ENCODE measurements at places on chromosomes 12 and 14.

GRCh38 chr14:29649170-29649569, 278.5 kb downstream of the PRKD1 start:
- DNase-seq, result no peak

- no peak for DNase-seq
These were observed 45.6 kb downstream of the DNAH10 start for GRCh38 chr12:123807670-123808069.

- DNase-seq, result no peak
These were observed 5.0 kb downstream of the PAX9 start for GRCh38 chr14:36666416-36667206.

DNA sequence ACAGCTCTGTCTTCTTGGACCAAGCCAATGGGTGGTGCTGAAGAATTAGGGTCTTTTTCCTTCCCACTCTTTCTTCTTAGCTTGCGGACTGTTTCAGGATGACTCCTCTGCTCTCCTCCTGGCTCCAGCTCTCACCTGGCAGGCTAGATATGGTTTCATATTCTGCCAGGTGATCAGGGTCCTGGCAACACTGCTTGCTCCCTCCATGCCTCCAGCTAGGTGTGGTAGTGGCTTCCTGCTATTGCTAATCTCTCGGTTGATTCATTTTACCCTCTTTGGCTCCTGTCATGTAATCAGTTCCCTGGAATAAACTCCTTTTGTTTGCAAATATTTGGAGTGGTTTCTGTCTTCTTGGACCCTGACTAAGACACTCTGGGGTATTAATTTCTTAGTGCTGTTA, 4.3 kb upstream of the GZMH start:
- no peak for DNase-seq

DNA sequence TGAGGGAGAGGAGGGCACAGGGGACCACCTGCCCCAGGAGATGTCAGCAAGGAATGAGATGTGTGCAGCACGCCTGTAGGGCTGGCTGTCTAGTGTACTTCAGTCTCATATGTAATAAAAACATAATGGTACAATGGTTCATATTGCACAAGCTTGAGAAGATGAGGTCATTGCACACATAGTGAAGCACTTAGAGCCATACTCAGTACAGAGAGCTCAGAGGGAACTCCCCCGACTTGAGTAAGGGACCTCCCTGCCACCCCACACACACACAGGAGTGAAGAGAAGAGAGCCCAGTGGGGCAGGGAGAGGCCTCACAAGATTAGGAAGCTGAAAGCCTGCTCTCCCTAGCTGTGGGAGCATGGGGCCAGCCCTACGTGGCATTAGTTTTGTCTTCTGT, 61.5 kb downstream of the SLC6A12 start:
- no peak for DNase-seq

GRCh38 chr12:1741154-1741949, 50.5 kb downstream of the ADIPOR2 start:
- no peak for DNase-seq

DNA sequence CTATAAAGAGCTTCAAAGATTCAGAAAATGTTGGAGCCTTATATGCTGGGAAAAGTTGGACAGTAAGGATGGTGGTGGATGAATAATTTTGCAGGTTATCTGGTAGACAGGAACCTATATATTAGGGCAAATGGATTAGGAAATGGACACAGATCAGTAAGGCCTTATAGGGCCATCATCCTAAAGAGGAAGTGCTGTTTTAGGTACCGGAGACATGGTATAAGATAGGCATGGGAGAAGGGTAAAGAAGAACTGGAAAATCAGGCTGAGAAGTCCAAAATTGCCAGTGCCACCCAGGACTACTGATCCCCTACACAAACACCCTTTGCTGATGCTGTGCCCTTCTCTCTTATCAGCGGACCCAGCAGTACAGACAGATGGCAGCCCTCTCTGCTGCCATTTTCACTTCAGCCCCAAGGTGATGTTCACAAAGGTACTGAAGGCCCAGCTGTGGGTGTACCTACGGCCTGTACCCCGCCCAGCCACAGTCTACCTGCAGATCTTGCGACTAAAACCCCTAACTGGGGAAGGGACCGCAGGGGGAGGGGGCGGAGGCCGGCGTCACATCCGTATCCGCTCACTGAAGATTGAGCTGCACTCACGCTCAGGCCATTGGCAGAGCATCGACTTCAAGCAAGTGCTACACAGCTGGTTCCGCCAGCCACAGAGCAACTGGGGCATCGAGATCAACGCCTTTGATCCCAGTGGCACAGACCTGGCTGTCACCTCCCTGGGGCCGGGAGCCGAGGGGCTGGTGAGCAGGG, 5.5 kb downstream of the GDF11 start:
- DNase-seq, result no peak

GRCh38 chr14:67815573-67816225, 691 bp downstream of the ZFYVE26 start:
- DNase-seq, result no peak

- DNase-seq, result no peak
These were observed 5.0 kb upstream of the SLC25A47 start for GRCh38 chr14:100317912-100318808.

GRCh38 chr12:30988646-30989286, 62.2 kb downstream of the TSPAN11 start:
- no peak for DNase-seq

DNA sequence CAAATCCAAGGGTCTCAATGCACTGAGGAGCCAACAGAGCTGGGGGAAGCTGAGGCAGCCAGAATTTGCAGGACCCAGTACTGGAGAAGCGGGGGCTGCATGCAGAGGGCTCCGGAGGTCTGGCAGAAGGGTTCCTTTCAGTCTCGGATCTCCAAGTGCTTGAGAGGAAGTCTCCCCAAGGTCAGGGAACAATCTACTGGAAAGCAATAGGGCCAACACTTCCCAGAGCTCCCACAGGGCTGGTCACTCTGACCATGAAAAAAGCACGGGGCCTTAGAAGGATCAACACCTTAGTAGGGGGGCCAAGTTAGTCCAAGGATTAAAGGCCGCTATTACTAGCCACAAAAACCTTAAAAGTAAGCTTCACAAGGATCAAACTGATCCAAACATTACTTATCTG, 31.7 kb downstream of the SPPL3 start:
- DNase-seq, result no peak

- peak; percentile 37 for DNase-seq
These were observed 82.6 kb upstream of the PTPRB start for GRCh38 chr12:70719672-70720420.

DNA sequence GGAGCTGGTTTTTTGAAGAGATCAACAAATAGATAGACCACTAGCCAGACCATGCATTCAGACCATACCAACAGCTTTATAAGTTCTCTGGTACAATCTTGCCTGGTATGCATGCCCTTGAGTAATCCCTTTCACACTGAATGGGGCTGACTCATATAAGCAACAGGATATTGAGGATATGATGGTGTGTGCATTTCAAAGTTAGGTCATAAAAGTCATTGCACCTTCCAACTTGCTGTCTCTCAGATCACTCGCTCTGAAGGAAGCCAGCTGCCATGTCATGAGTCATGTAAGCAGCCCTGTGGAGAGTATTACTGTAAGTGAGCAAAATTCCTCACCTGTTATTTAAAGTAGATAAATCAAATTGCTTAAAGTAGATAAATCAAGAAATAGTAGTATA, 45.0 kb upstream of the OR6J1 start:
- no peak for DNase-seq

- no peak for DNase-seq
These were observed 407.6 kb downstream of the LRFN5 start for GRCh38 chr14:42014301-42014700.

GRCh38 chr12:12979731-12980259, 20.3 kb downstream of the HEBP1 start:
- no peak for DNase-seq

GRCh38 chr12:13592063-13592942, 389.1 kb downstream of the GRIN2B start:
- DNase-seq, result no peak

GRCh38 chr12:116502989-116503496, 56.1 kb upstream of the MAP1LC3B2 start:
- no peak for DNase-seq

- DNase-seq, result no peak
These were observed 24.0 kb downstream of the PLEKHH1 start for GRCh38 chr14:67557118-67557517.

DNA sequence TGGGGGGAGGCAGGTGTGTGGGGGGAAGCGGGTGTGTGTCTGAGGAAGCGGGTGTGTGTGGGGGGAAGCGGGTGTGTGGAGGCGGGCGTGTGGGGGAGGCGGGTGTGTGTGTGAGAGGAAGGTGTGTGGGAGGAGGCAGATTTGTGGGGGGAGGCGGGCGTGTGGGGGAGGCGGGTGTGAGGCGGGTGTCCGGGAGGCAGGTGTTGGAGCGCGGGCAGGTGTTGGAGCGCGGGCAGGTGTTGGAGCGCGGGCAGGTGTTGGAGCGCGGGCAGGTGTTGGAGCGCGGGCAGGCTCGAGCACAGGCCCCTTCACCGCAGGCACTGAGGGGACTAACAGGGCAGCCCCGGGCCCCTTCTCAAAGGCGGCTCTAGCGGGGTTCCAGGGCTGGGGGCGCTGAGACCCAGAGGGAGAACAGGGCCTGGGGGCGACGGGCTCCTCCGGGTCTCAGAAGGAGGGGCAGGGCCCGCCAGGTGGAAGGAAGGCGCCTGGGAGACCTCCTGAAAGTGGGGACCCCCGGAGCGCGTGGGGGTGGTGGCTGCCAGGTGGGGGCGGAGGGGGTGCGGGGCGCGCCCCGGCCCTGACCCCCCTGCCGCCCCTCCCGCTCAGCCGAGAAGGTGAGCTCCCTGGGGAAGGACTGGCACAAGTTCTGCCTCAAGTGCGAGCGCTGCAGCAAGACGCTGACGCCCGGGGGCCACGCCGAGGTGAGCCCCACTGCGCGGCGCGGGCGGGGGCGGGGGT, 3.2 kb downstream of the CRIP2 start:
- no peak for DNase-seq

- no peak for DNase-seq
These were observed 53.1 kb downstream of the SLC6A12 start for GRCh38 chr12:160858-161257.

- DNase-seq, result no peak
These were observed 56.3 kb downstream of the SLC8B1 start for GRCh38 chr12:113278633-113279032.

DNA sequence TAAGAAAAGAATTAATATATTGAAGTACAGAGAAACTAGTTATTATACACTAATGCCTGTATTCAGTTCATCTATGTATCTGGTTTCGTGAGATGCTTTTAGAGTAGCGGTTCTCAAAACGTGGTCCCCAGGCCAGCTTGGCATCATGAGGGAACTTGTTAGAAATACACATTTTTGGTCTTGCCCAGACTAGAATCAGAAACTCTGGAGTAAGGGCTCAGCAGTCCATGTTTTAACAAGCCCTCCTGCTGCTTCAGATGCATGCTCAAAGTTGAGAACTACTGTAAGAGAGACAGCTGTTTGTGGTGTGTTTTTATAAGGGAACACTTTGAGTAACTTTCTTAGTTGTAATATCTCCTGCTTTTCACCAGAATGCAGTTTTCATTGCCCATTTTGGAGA, 18.1 kb downstream of the GPATCH2L start:
- no peak for DNase-seq

DNA sequence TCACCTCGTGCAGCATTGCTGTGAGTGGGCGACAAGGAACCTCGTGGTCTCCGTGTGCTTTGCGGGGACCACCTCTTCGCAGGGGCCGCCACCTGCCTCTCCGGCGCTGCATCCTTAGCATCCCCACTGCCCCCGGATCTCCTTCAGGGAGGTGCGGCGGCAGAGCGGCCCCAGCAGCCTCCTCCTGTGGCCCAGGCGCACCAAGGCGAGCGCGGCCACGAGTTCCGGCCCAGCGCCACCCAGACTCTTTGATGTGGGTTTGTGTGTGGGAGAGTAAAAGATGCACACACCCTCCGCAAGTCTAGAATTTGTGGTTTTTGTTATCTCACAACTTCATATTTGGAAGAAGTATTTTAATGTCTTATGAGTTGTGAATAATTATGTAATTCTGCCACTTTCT, 118.8 kb upstream of the DIO3 start:
- DNase-seq, result no peak

DNA sequence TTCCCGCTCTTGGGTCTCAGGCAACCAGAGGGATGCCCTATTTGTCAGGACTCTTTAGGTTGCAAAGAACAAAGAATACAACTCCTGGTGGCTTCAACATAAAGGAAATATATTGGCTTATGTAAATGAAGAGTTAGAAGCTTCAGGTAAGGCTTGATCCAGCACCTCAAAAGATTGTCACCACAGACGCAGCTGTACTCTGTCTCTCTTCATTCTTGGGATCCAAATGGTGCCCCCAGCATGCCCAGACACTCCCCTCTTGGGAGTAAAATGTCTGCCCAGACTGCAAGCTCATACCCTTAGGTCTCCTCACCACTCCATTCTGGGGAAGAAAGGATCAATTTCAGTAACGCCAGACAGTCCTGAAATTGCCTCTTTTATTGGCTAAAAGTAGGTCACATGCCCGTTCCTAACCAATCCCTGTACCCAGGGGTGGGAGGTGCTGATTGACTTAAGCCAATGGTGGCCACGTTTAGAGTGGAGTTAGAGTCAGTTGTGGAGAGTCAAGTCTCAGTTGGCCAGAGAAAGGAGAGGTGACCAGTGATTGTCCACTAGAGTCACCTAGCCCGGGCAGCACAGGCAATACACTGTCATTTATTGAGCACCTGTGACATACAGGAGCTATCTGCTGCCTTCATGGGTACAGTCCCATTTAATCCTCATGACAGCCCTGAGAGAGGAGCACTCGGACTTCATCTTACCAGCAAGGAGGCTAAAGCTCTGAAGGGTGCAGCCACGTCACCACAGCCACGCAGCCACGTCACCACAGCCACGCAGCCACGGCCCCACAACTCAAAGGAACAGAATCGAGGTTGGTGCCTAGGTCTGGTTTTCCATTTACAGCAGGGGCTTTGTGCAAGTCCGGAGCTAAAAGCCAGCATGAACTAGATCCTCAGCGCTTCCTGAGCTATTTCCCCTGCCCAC, 19.7 kb upstream of the BEGAIN start:
- no peak for DNase-seq

GRCh38 chr14:70814466-70814865, 5.2 kb upstream of the MAP3K9 start:
- no peak for DNase-seq

DNA sequence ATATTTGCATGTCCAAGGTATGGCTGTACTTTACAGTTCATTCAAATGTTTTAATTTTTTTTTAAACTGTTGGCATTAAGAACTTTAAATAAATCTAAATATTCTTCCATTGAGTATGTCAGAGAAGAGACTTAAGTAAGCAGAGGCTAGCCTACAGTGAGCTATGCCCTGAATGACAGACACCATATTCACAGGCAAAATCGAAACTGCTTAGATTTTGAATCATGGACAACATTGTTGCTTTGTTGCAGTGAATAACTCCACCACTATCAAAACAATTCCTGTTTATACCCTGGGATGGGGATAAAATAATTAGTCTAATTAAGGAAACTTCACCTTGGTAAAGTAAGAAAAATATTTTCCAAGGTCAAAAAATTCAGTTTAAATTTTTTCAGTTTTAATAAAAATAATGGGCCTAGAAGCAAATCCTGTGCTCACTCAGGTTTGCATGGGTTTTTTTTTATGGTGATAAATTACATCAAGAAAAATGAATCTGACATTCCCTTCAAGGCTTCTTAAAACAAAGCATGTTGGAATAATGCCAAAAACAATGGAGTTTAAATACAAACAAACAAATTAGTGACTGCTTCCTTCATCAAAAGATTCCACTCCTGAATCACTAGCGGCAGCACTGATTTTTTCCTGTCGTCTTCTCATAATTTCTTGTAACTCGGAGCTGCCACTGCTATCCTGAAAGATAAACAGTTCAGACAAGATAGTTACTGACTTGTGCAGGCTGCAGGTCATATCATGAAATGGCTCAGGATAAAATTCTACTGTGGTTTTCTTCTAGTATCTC, 168.2 kb downstream of the EPS8 start:
- no peak for DNase-seq

All from iPS DF 6.9 (cell line).